GM12865 (cell line): ENCODE measurements at places on chromosomes 7 and 10.

GRCh38 chr10:61779950-61780659 lies 117.4 kb downstream of the CABCOCO1 start:
- DNase-seq, result no peak

- DNase-seq, result no peak
Measured at GRCh38 chr7:36070230-36070629, 82.8 kb upstream of the EEPD1 start.

DNA sequence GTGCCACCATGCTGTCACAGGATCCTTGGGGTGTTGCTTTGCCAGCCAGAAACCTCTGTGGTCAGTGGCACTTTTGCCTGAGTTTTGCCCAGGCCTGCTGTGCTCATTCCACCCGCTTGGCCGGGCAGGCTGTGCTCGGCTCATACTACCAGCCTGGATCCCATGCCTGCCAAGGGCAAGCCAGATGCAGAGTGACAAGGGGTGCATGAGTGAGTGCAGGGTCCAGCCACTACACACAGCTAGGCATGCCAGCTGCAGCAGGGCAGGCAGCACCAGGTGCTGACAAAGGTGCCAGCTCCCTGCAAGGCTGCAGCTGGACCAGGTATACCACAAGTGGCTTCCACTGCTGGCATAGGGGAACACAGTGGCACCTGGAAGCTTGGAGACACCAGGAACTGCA lies 28.6 kb downstream of the C10orf67 start:
- DNase-seq, result no peak

GRCh38 chr7:909358-910329 lies 33.3 kb downstream of the GET4 start:
- no peak for DNase-seq

DNA sequence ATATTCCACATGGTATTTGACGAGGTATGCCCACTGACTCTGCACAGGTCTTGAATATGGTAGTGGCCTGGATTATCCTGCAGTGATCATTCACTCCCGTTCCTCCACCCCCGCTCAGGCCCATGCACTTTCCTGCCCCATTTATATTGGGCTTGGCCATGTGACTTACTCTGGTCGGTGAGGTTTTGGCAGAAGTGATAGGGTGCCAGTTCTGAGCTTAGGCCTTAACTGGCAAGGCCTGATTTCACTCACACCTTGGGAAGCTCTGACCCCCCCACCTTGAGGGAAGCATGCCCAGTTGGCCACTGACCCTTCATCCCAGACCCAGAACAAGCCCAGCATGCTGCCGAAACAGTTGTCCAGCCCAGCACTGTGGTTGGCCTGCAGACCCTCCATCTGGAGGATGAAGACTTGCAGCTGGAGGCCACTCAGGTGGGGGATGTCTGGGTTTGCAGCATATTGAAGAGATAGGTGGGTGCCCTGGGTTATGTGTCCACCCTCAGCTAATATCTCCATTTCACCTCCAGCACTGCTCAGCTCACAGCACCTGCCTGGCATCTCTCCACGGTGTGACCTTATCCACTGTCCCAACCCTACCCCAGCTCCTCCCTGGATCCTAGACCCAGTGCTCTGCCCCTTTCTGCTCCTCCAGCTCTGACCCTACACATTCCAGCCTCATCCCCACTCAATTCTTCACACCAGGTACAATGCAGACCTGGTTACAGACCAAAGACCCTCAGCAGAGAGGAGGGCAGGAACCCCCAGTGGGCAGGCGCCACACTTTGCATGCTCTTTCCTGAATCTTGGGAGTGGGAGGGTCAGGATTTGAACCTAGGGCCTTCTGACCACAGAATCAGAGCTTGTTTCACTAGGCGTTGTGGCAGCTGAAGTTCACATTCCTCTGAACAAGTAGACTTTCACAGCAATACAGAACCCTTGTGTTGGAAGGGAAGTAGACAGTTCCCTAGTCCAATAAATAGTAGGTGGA lies 138.1 kb upstream of the CHST15 start:
- DNase-seq, result peak; percentile 73

DNA sequence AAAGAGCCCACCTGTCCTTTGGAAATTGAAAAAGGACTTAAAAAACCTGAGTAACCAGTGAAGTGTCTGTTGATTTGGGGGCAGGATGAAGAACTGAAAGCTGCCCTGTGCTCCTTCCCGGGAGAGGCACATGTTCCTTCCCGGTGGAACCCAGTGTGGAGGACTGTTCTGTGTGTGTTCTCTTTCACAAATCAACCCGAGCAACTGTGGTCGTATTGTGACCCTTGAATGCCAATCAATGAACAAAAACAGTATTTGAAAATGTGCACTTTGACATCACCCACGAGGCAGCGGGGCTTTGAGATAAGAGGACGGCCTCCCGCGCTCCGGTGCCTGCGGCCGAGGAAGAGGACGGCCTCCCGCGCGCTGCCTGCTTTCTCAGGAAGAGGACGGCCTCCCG lies 139.0 kb downstream of the VIPR2 start:
- no peak for DNase-seq

- DNase-seq, result no peak
Measured at GRCh38 chr7:150421831-150422230, 28.6 kb upstream of the GIMAP8 start.

DNA sequence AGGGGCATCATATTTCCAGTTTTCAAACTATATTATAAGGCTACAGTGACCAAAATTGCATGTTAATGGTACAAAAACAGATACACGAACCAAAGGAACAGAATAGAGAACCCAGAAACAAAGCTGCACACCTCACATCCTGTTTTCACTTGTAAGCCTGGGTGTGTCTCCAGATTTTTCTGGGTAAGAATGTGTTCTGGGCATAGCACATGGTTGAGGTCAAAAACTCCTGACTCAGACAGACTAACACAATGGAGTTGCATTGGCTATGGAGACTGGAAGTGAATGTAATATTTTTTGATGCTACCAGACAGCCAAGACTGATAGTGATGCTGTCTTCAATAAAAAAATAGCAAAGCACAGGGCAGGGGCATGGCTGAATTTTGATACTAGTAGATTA lies 1175.2 kb downstream of the NXPH1 start:
- no peak for DNase-seq

GRCh38 chr10:94500063-94500462 lies 45.5 kb upstream of the HELLS start:
- DNase-seq, result no peak

DNA sequence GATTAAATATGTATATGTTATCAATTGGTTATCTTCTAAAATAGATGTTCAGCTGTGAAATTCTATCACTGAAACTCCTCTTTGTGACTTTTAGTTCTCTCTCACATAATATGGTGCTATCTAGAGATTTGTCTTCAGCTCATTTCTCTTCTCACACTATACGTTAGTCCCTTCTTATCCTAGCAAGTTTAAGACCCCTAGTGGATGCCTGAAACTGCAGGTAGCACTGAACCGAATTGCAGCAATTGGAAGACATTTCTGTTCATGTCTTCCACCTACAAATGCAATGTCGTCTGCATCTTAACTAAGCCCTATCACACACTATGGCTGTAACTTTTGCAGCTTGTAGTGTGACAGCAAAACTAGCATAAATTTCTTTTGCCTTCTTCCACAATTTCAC lies 442.7 kb upstream of the POM121L12 start:
- DNase-seq, result no peak

GRCh38 chr10:4241724-4242345 lies 456.8 kb upstream of the KLF6 start:
- DNase-seq, result no peak

DNA sequence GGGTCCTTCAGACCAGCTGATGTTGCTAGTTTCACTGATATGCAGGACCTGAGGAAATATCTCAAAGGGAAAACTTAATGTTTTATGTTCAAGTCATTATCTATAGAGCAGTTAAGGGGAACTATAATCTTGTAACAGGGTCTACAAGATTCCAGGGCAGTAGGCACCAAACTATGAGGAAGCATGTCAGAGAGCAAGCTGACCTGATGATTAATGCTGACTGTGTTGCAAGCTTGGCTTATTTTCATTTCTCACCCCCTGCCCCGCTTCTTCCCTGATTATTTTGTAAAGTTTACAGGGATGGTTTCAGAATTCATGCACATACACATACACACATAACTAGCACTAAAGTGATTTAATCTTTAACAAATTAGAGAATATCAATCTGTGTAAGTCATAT lies 84.3 kb upstream of the CACNA2D1 start:
- DNase-seq, result no peak

DNA sequence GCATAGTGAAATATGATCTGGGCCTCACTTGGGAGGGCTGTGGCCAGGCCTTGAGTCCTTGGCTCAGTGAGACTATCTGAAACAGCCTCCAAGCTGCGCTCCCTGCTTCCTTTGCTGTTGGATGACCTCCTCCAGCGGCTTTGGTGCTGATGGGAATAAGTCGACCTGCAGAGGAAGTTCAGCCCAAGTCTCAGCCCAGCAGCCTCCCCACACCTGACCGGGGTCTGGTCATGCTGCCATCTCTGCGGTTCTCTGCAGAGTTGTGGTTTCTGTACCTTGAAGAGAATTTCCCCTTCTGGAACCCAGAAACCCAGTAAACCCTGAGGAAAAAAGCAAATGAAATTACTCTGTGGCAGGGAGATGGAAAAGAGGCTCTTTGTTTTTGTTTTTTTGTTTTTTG lies 4.6 kb upstream of the RBAK start:
- no peak for DNase-seq

GRCh38 chr7:130732980-130733930 lies 752 bp downstream of the KLF14 start:
- DNase-seq, result peak; percentile 49

DNA sequence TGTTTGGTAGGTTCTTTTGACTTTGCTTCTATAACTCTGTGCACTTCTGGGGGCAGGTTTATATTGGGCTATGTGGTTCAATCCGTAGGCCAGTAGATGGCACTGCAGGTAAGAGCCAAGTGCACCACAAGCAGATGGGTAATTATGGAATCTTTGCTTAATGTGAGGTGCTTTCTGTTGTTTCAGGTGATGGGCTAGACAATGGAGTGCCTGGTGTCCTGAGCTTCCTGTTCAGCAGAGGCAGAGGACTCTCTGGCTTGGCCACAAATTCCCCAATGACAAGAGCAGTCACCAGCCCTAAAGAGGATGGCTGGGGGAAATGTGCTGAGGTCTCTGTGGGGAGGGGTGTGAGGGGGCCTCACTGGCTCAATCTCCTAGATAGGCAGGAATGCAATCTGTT lies 455.0 kb downstream of the CCSER2 start:
- peak; percentile 39 for DNase-seq

GRCh38 chr7:135386776-135387175 lies 123.1 kb downstream of the CNOT4 start:
- no peak for DNase-seq

GRCh38 chr10:21290499-21291160 lies 234.9 kb downstream of the SKIDA1 start:
- no peak for DNase-seq

- no peak for DNase-seq
Measured at GRCh38 chr7:14837216-14837615, 65.3 kb downstream of the DGKB start.

DNA sequence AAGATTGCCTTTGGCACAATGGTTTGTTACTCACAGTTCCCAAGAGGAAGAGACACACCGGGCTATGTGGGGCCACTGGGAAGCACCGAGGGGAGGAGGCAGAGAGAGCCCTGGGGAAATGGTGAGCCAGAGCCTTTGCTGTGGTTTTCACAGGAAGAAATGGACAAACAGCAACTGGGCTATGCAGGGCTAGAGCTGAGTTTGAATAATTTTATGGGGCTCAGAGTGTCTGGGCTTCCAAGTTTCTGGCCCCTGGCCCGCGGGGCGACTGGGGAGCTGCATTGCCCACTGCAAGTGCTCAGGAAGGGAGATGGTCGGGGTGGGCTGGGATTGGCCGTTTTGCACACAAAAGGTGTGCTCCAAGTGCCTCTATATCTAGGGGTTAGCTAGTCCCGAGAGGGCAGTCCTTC lies 92.6 kb downstream of the CHST15 start:
- DNase-seq, result no peak

DNA sequence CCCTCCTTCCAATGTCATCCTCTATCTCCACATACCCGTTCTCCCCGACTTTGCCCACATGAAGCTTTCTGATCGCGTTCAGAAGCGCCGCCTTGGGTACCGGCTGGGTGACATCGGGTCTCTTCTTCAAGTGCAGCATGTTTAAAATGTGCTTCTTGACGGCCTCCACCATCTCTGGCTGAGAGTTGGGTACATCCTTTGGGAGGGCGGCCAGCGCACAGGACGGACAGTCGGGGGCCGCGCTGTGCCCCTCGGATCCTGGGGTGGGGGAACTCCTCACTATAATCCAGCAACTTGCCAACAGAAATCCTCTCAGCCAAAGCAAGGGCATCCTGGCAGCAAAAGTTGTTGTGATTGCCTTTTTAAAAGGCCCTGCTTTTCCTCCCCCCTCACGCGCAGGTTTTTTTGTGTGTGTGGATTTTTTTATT lies 2.8 kb downstream of the INHBA start:
- no peak for DNase-seq

DNA sequence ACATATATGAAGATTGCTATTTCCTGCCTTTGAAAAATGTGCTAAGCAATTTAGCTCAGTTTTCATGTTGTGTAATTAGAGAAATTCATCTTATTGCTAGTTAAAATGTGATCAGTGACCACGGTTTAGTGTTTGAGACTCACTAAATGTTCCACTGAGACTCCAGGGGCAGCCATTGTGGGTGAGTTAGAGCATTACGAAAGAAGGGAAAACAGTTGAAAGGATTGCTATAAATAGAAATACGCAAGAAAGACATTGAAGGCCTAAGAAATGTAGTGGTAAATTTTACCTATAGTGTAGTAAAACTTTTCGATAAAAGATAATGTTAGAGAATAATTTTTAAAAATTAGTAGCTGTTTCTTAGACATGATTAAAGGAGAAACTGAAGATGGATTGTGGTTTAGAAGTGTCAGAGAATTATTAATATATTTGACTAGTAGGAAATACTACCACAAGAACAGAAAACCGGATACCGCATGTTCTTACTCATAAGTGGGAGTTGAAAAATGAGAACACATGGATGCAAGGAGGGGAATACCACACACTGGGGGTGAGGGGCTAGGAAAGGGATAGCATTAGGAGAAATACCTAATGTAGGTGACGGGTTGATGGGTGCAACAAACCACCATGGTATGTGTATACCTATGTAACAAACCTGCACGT lies 394.5 kb downstream of the SEMA3D start:
- DNase-seq, result no peak

- no peak for DNase-seq
Measured at GRCh38 chr7:70266186-70266585, 667.9 kb downstream of the AUTS2 start.

DNA sequence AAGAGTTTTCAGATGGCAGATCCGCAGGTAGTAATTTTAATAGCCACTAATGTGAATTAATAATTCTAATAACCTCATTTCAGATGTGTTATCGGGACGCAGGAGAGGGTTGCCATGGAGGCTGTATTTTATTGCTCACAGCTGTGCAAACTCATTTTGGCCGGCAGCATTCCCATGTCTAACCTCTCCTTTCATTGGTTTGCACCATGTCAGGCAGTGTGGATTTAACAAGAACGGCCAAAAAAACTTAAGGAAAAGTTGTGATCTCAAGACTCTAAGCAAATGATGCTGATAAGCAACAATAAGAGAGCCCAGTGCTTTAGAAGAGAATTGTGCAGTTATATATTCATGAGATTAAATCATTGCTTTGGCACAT lies 88.7 kb upstream of the NRP1 start:
- DNase-seq, result no peak
